Activated CD8-positive, alpha-beta T cell treated with anti-CD3 and anti-CD28 coated beads, Interleukin-2, amount 10 ng/mL, durations not matched to agents 7 days and 5 days (primary cell): ENCODE measurements at places on chromosomes 3 and 15. TPM values are rescaled to one million over a fixed set of nuclear protein-coding genes. Genes with fewer than 3 reads are reported as not detected.

GRCh38 chr3:130662501-130662996 lies 84.1 kb downstream of the PIK3R4 start:
- no peak overlapping the region for H3K4me3 ChIP-seq
- no peaks in the 10 kb centered on the region for H3K36me3 ChIP-seq

DNA sequence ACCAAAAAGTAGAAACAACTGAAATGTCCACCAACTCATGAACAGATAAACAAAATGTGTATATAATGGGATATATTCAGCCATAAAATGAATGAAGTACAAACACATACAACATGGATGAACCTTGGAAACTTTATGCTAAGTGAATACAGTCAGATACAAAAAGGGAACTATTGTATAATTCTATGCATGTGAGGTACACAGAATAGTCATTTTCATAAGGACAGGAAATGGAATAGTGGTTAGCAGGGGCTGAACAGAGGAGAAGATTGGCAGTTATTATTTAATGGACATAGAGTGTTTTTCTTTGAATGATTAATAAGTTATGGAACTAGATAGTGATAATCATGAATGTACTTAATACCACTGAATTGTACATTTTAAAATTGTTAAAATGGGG lies 20.0 kb upstream of the TRANK1 start:
- no peaks in the 10 kb centered on the region for H3K36me3 ChIP-seq
- no peak for DNase-seq
- H3K27ac ChIP-seq = no peak overlapping the region
- no peak overlapping the region for H3K4me3 ChIP-seq
- no peaks in the 10 kb centered on the region for H3K27me3 ChIP-seq

- no peak overlapping the region for H3K27ac ChIP-seq
- no peak overlapping the region for H3K4me3 ChIP-seq
- no peak for DNase-seq
- no peaks in the 10 kb centered on the region for H3K36me3 ChIP-seq
- no peaks in the 10 kb centered on the region for H3K27me3 ChIP-seq
Observed at GRCh38 chr3:66532613-66533012, 31.8 kb upstream of the LRIG1 start.

DNA sequence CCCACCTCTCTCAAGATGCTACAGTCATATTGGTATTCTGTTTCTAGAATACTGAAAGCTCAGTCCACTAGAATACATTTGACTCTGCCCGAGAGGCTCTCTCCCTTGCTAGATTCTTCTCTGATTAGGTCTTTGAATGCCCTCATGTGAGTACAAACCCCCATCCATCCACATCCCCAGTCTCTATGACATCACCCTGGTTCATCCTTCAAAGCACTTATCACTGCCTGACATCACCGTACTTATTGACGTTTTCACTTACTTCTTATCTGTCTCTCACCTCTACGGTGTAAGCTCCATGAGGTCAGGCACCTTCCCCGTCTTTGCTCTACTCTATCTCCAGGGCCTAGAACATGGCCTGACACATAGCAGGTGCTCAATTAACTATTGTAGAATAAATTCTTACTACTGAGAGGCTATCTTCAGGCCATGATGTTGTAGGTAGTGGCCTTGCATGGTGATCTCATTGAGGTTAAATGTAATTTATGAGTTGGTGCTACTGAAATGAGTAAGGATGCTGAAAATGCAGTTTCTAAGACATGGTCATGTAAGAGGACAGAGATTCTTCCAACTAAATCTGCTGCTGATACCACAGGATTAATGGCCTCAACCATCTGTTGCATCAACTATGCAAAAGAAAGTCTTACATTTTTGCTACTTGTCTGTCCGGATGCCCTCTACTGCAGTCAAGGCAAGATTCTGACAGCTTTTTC lies 26.8 kb downstream of the EOGT start:
- no peak overlapping the region for H3K4me3 ChIP-seq
- DNase-seq = no peak
- H3K4me1 ChIP-seq = no peaks in the 10 kb centered on the region
- peaks cover 43% of the 10 kb centered on the region for H3K36me3 ChIP-seq
- no peaks in the 10 kb centered on the region for H3K27me3 ChIP-seq

DNA sequence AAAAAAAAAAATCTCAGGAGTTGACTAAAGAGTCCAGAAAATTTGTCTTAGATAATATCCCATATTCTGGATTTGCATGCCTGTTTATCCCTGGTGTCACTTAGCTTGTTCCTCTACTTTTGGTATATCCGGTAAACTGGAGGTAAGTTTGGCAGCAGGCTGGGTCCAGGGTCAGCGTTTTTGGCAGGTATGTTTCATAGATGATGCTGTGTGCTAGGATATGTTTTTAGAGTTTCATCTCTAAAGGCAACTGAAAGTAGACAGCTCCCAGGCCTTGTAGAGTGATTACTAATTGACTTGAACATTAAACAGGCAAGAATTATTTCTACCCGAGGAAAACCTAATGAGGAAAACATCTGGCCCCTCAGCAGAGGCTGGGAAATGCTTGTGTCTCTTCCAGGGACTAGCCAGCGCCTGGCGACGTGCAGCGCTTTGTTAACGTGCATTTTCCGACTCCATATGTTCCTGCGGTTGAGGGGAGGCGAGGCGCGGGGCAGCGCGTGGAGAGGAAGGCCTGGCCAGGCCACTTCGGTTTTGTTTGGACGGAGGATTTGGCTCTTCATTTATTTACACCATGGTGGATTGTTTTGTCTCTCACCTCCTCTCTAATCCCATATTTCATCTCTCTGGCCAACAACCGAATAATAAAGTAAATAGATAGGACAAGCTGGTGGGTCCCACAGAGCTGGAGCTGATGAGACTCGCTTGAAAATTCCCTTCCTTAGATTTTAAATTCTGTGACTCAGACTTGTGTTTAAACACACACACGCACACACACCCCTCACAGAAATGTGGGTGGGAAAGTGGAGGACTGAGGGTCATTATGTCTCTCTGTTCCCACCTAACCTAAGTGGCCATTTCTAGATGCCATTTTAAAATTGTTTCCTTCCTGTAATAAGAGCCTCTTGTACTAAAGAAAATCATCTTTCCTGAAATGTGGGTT lies 65.3 kb downstream of the ASB7 start:
- no peak overlapping the region for H3K4me3 ChIP-seq
- DNase-seq = no peak
- peaks cover 9% of the 10 kb centered on the region for H3K27me3 ChIP-seq
- H3K27ac ChIP-seq = no peak overlapping the region
- H3K4me1 ChIP-seq = no peaks in the 10 kb centered on the region

The ROPN1 gene
- not detected for total RNA-seq
